ENCODE measurements at places on chromosomes 12 and 14.
A peak's percentile ranks its signal among the peaks of the same experiment; 100 is the strongest.

DNA sequence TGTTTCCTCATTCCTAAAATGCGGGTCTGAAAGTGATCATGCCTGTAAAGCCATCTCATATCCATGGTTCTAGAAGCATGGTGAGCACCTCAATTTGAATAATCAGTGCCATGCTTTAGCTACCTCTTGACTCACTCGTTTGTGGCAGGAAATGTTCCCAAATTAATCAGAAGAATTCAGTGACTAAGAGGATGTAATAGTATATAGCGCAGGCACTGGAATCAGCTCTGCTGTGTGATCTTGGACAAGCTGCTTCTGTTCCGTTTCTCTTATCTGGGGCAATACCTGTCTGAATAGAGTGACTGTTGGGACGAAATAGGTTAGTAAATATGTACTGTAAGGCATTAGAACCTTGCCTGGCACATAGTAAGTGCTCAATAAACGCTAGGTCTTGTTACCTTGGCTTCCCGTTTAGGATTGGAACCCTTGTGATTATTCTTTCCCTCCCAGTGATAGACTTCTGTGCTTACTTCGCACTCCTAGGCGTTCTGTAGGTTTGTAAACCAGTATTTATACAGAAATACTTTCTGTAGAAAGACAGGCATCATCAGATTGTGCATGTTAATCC lies 820 bp upstream of the SMAGP start:
- DNase-seq, result no peak

DNA sequence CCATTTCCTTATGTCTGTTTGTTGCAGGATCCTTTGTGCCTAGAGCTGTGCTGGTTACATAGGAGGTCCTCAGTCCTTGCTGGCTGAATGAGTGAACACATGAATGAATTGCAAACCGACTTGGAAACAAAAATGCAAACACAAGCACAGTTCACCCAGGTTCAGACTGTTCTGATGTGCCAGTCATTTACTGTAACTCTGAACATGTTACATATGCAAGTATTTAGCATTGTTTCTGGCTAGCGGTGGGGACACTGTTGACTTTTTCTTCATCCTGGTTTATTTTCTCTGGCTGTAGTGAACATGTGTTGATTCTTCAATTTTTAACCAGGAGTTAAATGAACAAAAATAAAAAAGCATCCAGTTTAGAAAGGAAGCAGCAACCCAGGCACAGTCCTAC lies 33.4 kb downstream of the TSPAN9 start:
- DNase-seq, result no peak

DNA sequence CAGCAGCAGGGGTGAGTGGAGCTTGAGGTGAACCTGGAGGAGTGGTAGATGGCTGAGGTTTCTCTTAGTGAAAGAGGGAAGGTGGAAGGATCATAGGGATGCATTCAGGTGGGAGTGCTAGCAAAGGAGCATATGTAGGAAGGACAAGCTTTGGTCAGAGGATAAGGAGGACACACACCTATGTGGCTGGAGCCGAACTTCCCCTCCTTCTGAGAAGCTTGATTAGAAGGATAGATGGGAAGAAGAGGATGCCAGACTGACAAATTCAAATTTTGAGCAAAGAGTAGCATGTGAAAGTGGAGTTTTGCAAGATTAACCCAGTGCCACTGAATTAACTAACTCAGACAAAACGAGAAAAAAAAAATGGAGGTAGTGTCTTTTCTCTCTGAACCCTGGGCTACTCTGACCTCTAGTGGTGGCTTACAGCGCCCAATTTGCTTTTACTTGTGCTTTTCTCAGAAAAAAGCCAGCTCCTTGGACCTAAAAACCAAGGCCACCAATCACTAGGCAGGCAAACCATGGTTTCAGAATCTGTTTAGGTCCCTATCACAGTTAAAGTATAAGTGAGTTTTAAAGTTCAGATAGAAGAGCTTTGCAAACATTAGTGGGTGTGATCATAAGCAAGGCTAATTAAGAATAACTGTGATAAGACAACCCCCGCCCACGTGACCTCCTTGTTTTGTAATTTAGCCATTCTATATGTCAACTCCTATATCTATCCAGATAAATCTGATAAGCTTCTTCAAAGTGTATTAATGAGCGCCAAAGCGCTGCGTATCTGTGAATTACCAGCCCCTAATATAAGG lies 15.5 kb downstream of the EMP1 start:
- DNase-seq, result peak; percentile 89

- DNase-seq, result no peak
Measured at GRCh38 chr12:41684997-41685396, 459.7 kb downstream of the GXYLT1 start.

DNA sequence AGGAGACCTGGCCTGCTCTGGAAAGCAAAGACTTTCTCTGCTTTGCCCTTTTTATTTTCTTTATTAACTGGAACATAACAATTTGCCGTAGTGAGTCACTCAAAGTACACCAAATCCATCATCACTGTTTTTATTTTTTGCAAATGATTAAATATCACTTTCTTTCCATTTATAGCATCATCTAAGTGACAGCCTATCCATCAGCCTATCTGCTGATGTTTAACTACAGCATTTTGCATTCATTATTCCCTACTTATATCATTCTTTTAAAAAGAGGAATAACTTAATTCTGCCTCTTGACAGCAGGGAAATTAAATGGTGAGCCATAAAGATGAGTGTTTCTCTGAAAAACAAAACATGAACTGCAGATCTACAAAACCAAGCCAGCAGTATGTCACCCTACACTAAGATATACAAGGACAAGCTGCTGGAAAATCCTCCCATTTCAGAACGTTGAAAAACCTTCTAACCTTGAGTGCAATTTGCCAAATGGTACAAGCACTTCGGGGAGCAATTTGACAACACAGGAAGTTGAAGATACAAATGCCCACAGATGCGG lies 821.3 kb upstream of the TMEM132C start:
- DNase-seq, result no peak

DNA sequence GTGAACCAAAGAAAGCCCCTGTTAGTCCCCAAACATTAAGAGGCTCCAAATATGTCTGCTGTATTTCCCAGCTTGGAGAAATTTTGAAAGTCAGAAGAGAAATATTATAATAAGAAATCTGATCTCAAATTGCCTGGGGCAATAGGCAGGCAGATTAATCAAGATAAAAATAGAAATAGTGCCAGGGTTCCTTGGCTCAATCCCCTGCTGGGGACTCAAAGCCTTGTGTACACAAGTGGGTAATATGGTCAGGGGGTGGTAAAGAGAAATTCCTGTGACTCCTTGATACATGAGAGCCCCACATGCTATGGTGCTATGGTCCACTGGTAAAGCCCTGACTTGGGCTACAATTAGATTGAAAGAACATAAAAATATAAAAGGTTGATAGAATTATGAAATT lies 41.3 kb upstream of the ARID2 start:
- DNase-seq, result no peak

DNA sequence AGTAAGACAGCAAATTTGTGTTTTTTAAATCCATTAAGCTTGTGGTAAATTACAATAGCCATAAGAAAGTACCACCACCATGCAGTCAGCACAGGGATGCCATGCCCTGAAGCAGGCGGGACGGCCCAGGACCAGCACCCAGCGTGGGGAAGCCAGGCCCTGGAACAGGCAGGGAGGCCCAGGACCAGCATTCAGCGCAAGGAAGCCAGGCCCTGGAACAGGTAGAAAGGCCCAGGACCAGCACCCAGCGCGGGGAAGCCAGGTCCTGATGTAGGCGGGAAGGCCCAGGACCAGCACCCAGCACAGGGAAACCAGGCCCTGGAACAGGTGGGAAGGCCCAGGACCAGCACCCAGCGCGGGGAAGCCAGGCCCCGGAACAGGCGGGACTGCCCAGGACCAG lies 13.2 kb downstream of the CHFR start:
- DNase-seq, result no peak

Data from NCI-H1694 (cell line).